ENCODE measurements at places on chromosomes 6 and 20. TPM values are rescaled to one million over a fixed set of nuclear protein-coding genes. Genes with fewer than 3 reads are reported as not detected.

MYBL2 gene
- 0.34 TPM for total RNA-seq

PTGIS gene
- not detected for total RNA-seq

OR2J2 gene
- not detected for total RNA-seq

SCRT2 gene
- not detected for total RNA-seq

COL9A3 gene
- 0.14 TPM for total RNA-seq

DSP gene
- 1,323 TPM for total RNA-seq

NKX2-4 gene
- total RNA-seq, result not detected

VGLL2 gene
- not detected for total RNA-seq

CYP21A2 gene
- total RNA-seq, result 0.28 TPM

OR2B6 gene
- total RNA-seq, result not detected

MUCL3 gene
- not detected for total RNA-seq

MRAP2 gene
- under 0.01 TPM for total RNA-seq

NOTCH4 gene
- 0.28 TPM for total RNA-seq

CGAS gene
- total RNA-seq, result 5.6 TPM

LINC00237 gene
- not detected for total RNA-seq

SYTL3 gene
- total RNA-seq, result 1.0 TPM

TDRD6 gene
- total RNA-seq, result 0.50 TPM

FAM83D gene
- total RNA-seq, result 0.78 TPM

BMP6 gene
- total RNA-seq, result 0.21 TPM

PPP1R10 gene
- 22.2 TPM for total RNA-seq

EMILIN3 gene
- not detected for total RNA-seq

SDCBP2 gene
- 65.3 TPM for total RNA-seq

IL17F gene
- not detected for total RNA-seq

TAGAP gene
- total RNA-seq, result 0.34 TPM

PAK5 gene
- total RNA-seq, result not detected

TBX18 gene
- 4.1 TPM for total RNA-seq

KHDC1 gene
- 0.68 TPM for total RNA-seq

SCUBE3 gene
- not detected for total RNA-seq

MATN4 gene
- 0.14 TPM for total RNA-seq

SCGN gene
- not detected for total RNA-seq

PRRT1 gene
- not detected for total RNA-seq

C20orf144 gene
- under 0.01 TPM for total RNA-seq

DIDO1 gene
- 28.7 TPM for total RNA-seq
